Uterus (tissue), 4 donors: ENCODE measurements at places on chromosomes 3 and 15. TPM values are rescaled to one million over a fixed set of nuclear protein-coding genes. Genes with fewer than 3 reads are reported as not detected.

GRCh38 chr3:49653621-49654020 lies 20.5 kb upstream of the APEH start:
- no peak overlapping the region for H3K4me3 ChIP-seq
- no peak overlapping the region for H3K27ac ChIP-seq
- no peaks in the 10 kb centered on the region for H3K36me3 ChIP-seq
- H3K4me1 ChIP-seq: no peaks in the 10 kb centered on the region

GRCh38 chr15:25059698-25060471 lies 105.1 kb downstream of the SNRPN start:
- no peak overlapping the region for H3K27ac ChIP-seq
- peak; percentile 2 for DNase-seq
- no peak overlapping the region for H3K4me3 ChIP-seq
- H3K4me1 ChIP-seq: no peaks in the 10 kb centered on the region

DNA sequence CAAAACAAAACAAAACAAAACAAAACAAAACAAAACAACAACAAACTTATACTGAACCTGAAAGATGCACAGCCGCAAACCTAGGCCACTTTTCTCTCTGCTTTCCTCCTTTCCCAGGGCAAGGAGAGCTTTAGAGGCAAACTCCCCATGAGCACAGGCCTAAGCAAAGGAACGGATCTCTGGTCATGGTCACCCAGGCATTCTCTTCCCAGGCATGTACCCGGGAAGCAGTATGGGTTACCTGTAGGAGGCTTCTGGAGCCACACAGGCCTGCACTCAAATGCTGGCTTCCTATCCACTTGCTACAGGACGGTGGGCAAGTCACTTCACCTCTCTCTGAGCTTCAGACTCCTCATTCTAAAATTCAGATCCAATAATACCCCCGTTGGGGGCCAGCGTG lies 171.8 kb downstream of the SMAD6 start:
- DNase-seq: no peak
- no peaks in the 10 kb centered on the region for H3K4me1 ChIP-seq
- no peak overlapping the region for H3K4me3 ChIP-seq
- no peaks in the 10 kb centered on the region for H3K27me3 ChIP-seq

DNA sequence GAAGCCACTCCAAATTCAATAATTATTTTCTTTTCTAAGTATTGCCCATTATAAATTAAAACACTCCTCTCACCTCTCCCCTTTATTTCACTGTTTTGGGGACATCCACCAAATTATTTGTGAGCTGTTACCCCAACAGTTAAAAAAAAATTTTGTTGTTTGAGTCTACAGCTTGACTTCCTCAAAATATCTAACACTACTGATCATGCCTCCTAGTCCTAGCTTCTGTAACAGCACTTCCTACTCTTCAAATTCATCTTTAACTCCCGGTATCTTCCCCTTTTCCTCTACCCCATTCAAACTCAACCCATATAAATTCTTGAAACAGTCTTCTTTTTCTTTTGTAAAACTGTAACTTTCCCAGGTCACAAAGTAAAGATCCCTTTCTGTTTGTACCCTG lies 15.9 kb downstream of the PARL start:
- no peaks in the 10 kb centered on the region for H3K4me1 ChIP-seq
- no peaks in the 10 kb centered on the region for H3K36me3 ChIP-seq
- no peaks in the 10 kb centered on the region for H3K27me3 ChIP-seq

- H3K27me3 ChIP-seq: no peaks in the 10 kb centered on the region
- no peak overlapping the region for H3K4me3 ChIP-seq
- no peaks in the 10 kb centered on the region for H3K4me1 ChIP-seq
- H3K36me3 ChIP-seq: no peaks in the 10 kb centered on the region
- DNase-seq: no peak
- H3K27ac ChIP-seq: no peak overlapping the region
Observed at GRCh38 chr3:130709671-130710070, 37.0 kb downstream of the PIK3R4 start.

- no peaks in the 10 kb centered on the region for H3K36me3 ChIP-seq
- H3K27me3 ChIP-seq: no peaks in the 10 kb centered on the region
Observed at GRCh38 chr15:92197746-92198145, 195.9 kb upstream of the ST8SIA2 start.

- no peak for DNase-seq
- no peaks in the 10 kb centered on the region for H3K4me1 ChIP-seq
- H3K36me3 ChIP-seq: no peaks in the 10 kb centered on the region
- no peak overlapping the region for H3K27ac ChIP-seq
Observed at GRCh38 chr3:72240531-72240930, 455.6 kb upstream of the PROK2 start.

- no peak overlapping the region for H3K4me3 ChIP-seq
- no peaks in the 10 kb centered on the region for H3K4me1 ChIP-seq
- no peak for DNase-seq
- H3K36me3 ChIP-seq: no peaks in the 10 kb centered on the region
- no peaks in the 10 kb centered on the region for H3K27me3 ChIP-seq
Observed at GRCh38 chr3:196356556-196356955, 18.4 kb upstream of the TM4SF19 start.

- no peaks in the 10 kb centered on the region for H3K4me1 ChIP-seq
- no peak overlapping the region for H3K4me3 ChIP-seq
- DNase-seq: no peak
Observed at GRCh38 chr3:141373232-141373631, 4.9 kb downstream of the ZBTB38 start.

- no peaks in the 10 kb centered on the region for H3K36me3 ChIP-seq
- H3K4me3 ChIP-seq: no peak overlapping the region
- DNase-seq: no peak
- H3K27ac ChIP-seq: no peak overlapping the region
Observed at GRCh38 chr15:33021806-33022389, 172.6 kb downstream of the FMN1 start.

GRCh38 chr15:77554306-77555080 lies 78.2 kb downstream of the LINGO1 start:
- no peaks in the 10 kb centered on the region for H3K36me3 ChIP-seq
- H3K27me3 ChIP-seq: no peaks in the 10 kb centered on the region
- H3K27ac ChIP-seq: no peak overlapping the region
- no peak overlapping the region for H3K4me3 ChIP-seq

DNA sequence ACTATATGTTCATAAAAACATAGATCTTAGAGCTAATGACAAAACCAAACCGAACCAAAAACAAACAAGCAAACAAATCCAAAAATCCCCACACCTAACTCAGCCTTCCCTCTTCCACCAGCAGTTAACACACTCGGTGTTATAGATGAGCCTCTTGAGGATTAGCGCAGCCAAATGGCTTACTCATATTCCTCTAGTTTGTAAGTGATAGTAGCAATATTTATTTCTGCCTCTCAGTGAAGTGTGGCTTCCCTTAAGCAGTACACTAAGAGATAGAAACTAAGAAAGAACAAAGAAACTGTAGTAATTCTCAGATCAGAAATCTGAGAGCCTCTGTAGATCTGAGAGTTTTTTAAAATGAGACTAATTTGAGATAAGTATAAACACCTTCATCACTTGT lies 2.4 kb upstream of the NCEH1 start:
- no peaks in the 10 kb centered on the region for H3K27me3 ChIP-seq
- H3K4me3 ChIP-seq: no peak overlapping the region
- H3K27ac ChIP-seq: no peak overlapping the region
- H3K4me1 ChIP-seq: no peaks in the 10 kb centered on the region
- peak; percentile 52 for DNase-seq

GRCh38 chr15:88908697-88909621 lies 4.2 kb downstream of the MFGE8 start:
- H3K4me3 ChIP-seq: no peak overlapping the region
- DNase-seq: peak; percentile 73
- peaks cover 42% of the 10 kb centered on the region for H3K4me1 ChIP-seq
- peak overlapping the region; percentile 94 for H3K27ac ChIP-seq

DNA sequence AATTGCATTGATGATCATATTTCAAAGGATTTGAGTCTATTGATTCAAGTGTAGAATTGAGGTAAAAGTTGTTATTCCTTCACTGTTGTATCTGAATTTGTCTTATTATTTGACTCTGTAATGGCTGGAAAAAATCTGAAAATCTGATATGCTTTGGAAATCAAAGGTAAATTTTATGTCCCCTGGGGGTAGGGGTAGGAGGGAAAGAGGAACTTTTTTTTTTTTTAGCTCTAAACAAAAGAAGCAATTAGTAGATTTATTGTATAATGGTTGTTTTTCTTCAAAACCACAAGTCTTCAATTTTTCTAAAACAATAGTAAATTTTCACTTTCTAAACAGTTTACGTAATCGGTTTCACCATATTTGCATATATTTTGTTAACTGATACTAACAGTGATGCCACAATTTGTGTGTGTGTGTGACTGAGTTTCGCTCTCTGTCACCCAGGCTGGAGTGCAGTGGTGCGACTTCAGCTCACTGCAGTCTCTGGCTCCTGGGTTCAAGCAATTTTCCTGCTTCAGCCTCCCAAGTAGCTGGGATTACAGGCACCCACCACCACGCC lies 91.7 kb upstream of the GOLGA6L4 start:
- H3K4me3 ChIP-seq: no peak overlapping the region
- H3K4me1 ChIP-seq: no peaks in the 10 kb centered on the region
- H3K36me3 ChIP-seq: no peaks in the 10 kb centered on the region
- DNase-seq: no peak
- H3K27me3 ChIP-seq: no peaks in the 10 kb centered on the region

DNA sequence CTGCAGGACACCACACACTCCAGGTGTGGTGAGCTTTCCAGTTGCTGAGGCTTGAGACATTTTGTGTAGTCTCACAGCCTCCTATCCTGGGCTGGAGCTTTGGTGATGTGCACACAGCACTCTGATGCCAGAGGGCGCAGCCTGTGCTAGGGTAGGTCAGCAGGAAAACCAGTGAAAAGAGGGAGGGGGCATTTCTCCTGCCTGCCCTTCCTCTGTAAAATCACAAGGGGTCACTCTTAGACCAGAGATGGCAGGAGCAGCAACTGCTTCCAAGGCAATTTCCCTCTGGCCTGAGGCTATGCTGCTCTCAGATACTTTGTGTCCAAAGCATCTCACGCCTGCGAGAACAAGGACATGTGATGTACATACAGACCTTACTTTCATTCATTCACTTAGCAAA lies 16.5 kb upstream of the MUSTN1 start:
- no peak for DNase-seq
- no peaks in the 10 kb centered on the region for H3K36me3 ChIP-seq
- no peak overlapping the region for H3K27ac ChIP-seq
- no peak overlapping the region for H3K4me3 ChIP-seq
- no peaks in the 10 kb centered on the region for H3K27me3 ChIP-seq
- peaks cover 2% of the 10 kb centered on the region for H3K4me1 ChIP-seq

DNA sequence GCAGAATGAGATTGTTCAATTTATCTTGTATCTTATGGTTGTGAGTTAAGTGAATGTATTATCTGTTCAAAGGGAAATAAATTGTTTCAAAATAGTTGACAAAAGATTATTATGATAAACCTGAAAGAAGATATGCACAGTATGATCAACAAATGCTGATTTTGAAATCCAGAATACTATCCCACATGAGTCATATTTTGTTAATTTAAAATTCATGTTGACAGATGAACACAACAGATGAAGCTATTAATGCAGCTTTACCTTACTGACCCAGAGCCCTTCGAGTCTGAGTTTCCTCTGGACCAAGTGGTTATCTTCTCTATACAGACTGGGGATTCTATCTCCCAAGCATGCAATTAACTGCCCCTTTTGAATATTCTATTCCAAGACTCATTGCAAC lies 482.8 kb downstream of the FGF12 start:
- no peaks in the 10 kb centered on the region for H3K36me3 ChIP-seq
- no peak overlapping the region for H3K27ac ChIP-seq
- H3K4me1 ChIP-seq: no peaks in the 10 kb centered on the region
- H3K27me3 ChIP-seq: no peaks in the 10 kb centered on the region
- no peak for DNase-seq

GRCh38 chr15:34600923-34601322 lies 17.5 kb upstream of the GOLGA8B start:
- DNase-seq: no peak
- H3K36me3 ChIP-seq: no peaks in the 10 kb centered on the region
- H3K4me1 ChIP-seq: no peaks in the 10 kb centered on the region

GRCh38 chr15:70437882-70438451 lies 325.4 kb downstream of the UACA start:
- H3K4me3 ChIP-seq: no peak overlapping the region
- H3K36me3 ChIP-seq: no peaks in the 10 kb centered on the region
- no peak overlapping the region for H3K27ac ChIP-seq
- no peaks in the 10 kb centered on the region for H3K4me1 ChIP-seq

DNA sequence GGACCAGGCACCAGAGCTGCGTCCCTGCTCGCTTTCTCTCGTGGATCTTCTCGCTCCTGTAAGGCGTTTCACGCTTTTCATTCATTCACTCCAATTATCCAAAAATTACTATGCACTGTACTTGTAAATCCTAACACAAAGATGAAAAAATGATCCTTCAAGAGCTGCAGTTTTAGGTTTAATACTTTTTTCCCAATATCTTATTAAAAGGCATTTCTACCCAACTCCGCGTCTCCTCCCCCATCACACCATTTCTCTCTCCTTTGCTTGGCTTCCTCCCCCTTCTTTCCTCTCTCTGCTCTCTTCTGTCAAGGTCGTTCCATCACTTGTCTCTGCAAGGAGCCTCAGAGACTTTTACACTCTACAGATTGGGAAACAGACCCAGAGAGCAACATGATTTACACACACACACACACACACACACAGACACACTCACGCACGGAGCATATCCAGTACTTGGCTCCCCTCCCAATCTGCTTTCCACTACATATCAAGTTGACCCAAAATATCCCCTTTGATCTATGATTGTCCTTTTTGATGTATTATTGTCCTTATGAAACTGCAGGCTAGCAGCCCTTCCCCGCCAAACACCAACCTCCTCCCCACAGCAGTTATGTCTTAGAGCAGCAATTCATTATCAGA lies 479 bp upstream of the CLDN1 start:
- H3K27ac ChIP-seq: peak overlapping the region; percentile 76
- no peaks in the 10 kb centered on the region for H3K27me3 ChIP-seq
- peak overlapping the region; percentile 60 for H3K4me3 ChIP-seq

DNA sequence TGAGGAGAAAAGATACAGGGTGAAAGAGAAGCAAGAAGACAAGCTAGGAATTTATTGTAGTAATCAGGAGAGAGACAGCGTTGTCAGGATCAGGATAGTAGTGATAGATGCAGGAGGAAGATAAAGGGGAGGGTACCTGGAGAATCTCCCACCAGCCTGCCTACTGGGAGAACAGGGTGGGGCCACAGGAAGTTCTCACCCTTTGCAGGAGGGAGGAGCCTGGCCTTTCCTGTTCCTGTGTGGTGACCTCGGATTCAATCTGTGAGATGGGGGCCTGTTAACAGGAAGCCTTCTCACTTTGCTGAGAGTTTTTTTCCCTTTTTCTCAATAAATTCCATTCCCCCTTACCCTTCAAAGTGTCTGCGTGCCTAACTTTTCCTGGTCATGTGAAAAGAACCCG lies 37.6 kb downstream of the GMPS start:
- DNase-seq: no peak
- H3K4me3 ChIP-seq: no peak overlapping the region

GRCh38 chr15:67700023-67700422 lies 125.3 kb upstream of the SKOR1 start:
- H3K27ac ChIP-seq: no peak overlapping the region
- no peaks in the 10 kb centered on the region for H3K4me1 ChIP-seq
- DNase-seq: no peak

- no peak overlapping the region for H3K27ac ChIP-seq
- H3K36me3 ChIP-seq: no peaks in the 10 kb centered on the region
- no peak overlapping the region for H3K4me3 ChIP-seq
- H3K4me1 ChIP-seq: no peaks in the 10 kb centered on the region
Observed at GRCh38 chr15:34025252-34025651, 13.8 kb downstream of the AVEN start.

Gene FOXB1
- total RNA-seq: not detected

Gene SLC9A9
- total RNA-seq: 63.8 TPM

Gene OR4M2
- total RNA-seq: not detected

Gene SCAMP5
- 1.3 TPM for total RNA-seq

Gene DUOXA2
- total RNA-seq: not detected

Gene BNC1
- 2.1 TPM for total RNA-seq

Gene FAN1
- total RNA-seq: 13.5 TPM

Gene STRA6
- 0.26 TPM for total RNA-seq

Gene C15orf39
- total RNA-seq: 43.9 TPM
